M059J (cell line): ENCODE measurements at places on chromosomes 6 and 20.

- peak; percentile 76 for DNase-seq
These were observed 5.4 kb upstream of the ZBTB12 start for GRCh38 chr6:31907158-31907813.

DNA sequence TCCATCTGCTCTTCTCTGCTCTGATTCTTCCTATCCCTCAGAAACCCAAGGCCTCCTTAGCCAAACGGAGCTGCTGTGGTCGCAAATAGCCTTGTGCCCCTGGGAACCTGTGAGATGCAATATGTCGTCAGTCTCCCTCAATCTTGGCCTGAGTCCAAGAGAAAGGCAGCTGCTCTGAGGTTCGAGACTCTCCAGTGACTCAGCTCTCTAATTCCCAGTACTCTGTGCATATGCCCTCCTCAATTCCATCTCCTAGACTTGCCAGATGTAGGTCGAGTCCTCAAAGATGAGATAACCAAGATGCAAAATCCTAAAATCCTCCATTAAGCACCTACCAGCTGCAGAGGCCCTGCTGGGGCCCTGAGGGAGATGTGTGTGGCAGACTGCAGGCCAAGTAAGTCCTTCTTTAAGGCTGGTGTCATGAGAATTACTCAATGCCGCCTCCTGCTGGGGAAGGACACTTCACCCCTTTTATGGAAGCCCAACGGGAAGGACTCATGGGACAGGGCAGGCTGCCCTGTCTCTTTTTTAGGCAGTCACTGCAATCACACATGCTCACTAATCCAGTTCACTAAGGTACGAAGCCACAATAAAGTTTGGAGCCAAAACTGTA lies 28.5 kb downstream of the C6orf15 start:
- peak; percentile 76 for DNase-seq

- no peak for DNase-seq
These were observed 286.6 kb downstream of the KIF16B start for GRCh38 chr20:16286601-16287000.

- DNase-seq = no peak
These were observed 22.1 kb upstream of the RALGAPA2 start for GRCh38 chr20:20734475-20734948.
